ENCODE measurements at places on chromosomes 16 and 17.

- DNase-seq, result no peak
These were observed 143.8 kb downstream of the AXIN2 start for GRCh38 chr17:65417406-65418221.

DNA sequence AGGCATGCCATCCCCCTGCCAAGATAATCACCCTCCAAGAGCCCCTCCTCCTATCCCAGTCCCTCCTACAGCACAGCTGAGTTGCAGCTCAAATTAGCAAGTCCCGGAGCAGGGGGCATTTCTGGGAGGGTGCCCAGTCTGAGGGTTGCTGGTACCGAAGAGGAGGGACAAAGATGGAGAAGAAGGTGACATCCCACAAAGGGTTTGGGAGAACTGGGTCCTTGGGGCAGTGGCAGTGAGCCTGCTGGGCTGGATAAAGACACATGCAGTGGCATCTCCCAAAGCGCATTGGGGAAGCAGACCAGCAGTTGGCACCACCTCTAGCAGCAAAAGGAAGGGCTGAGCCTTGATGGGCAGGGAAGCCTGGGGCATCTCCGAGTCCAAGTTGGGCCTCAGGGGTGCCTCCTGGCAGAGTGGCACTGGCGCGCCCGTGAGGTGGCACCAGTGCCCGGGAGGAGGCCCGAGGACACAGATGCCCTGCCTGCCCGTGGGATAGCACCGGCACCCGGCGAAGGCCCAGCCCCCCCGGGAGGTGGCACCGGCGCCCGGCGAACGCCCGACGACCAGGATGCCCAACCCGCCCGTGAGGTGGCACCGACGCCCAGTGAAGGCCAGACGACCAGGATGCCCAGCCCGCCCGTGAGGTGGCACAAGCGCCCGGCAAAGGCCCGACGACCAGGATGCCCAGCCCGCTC is 622 bp downstream of the TOM1L2 start:
- DNase-seq, result peak; percentile 44

DNA sequence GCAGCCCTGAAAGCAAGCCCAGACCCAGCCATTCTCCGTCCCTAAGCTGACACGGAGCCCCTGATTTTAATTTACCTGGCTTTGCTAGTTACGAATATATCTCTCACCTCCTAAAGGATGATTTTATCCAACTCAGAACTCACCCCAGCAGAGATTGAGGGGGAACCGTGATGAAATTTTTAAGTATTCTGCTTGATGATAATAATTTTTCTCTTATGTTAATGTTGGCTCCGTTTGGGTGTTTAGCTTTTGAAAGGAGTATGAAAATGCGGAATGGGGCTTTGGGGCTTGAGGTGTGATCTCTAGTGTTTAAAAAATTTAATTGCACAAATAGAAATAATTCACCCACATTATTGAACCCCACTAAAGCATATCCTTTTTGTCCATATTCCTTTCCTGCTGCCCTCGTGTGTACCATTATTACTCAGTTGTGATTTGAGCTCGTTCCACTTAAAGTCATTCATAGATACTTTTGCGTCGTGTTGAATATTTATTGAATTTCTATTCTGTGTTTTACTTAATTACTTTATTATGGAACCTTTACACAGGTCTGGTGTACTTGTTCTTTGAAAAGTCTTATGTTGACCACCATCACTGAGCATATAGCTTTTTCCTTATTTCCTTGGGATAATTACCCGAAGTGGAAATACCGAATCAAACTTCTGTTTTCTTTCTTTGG is 775 bp downstream of the PRPSAP2 start:
- DNase-seq, result no peak

DNA sequence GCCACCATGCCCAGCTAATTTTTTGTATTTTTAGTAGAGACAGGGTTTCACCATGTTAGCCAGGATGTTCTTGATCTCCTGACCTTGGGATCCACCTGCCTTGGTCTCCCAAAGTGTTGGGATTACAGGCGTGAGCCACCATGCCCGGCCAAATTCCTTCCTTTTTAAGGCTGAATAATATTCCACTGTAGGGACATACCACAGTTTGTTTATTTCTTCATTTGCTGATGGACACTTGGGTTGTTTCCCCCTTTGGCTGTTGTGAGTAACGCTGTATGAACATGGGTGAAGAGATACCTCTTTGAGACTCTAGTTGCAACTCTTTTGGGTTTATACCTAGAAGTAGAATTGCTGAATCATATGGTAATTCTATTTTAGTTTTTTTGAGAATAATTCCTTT is 13.1 kb upstream of the MGAT5B start:
- no peak for DNase-seq

DNA sequence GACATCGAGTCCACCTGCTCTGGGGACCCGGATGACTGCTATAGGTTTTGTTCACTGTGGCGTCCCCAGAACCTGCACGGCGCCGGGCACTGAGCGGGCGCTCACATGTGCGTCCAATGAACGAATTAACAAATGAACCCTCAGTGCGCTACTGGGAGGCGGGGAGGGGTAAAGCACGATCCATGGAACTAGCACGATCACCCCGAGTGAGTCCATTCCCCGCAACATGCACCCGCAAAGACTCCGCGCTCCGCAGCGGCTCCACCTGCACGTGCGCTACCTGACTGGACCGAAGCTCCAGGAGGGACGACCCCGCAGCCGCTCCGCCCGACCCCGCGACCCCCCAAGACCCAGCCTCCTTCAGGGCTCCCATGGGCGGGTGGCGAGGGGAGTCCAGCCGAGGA is 491 bp downstream of the TRAP1 start:
- DNase-seq, result peak; percentile 29

DNA sequence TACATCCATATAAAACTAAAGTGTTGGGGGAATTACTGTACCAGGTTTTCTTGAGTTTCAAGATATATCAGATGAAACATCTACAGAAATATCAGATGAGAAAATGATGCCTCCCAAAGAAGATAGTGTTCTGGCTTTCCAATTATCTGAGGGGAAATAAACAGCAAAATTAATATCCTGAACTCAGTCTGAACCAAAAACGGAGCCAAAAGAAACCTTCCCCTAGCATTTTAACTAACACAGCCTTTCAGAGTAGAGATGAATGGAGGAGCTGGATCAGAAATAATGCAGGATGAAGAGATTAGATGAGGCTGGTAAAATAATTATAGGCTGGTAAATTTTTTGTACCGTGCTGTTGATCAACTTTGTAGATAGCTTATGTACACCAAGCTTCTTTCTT is 16.2 kb downstream of the ERCC4 start:
- DNase-seq, result no peak

GRCh38 chr16:86259499-86259898 is 250.8 kb upstream of the FOXF1 start:
- no peak for DNase-seq

DNA sequence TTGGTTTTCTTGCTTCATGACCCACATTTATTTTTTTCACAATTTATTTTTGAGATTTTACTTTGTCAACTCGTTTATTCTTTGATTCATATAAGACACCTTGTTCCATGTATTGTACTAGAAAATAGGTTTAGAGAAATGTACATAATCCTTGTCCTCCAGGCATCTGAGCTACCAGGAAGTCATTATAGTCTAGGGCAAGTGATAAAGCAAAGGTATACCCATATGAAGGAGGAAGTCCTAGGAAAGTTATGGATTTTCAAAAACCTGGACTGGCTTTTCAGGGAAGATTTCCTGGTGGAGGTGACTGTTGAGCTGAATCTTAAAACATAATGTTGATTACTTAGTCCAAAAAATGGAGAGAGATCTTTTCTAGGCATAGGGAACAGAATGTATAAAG is 98.8 kb upstream of the SHISA6 start:
- DNase-seq, result no peak

DNA sequence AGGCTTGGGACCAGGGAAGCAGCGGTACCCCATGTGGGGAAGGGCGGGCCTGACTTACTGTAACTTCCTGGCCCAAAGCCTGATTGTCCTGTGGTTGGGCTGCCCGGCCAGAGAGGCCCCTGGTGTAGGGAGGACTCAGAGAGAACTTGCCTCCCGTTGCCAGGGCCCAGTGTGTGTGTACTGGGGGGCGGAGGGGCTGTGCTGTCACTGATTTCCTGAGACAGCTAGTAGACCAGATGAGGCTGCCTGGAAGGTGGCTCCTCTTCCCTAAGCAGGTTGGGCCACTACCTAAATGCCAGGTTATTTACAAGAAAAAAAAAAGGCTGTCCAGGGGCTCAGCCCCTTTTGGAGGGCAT is 16.7 kb downstream of the SOCS3 start:
- peak; percentile 87 for DNase-seq

- peak; percentile 51 for DNase-seq
These were observed 96.8 kb upstream of the ELAC2 start for GRCh38 chr17:13114601-13115031.

- DNase-seq, result no peak
These were observed 7.1 kb upstream of the CYTH1 start for GRCh38 chr17:78789149-78789662.

- no peak for DNase-seq
These were observed 171.6 kb downstream of the CDH11 start for GRCh38 chr16:64950262-64950661.

- peak; percentile 45 for DNase-seq
These were observed 689.5 kb upstream of the RBFOX1 start for GRCh38 chr16:6643080-6643686.

GRCh38 chr16:67184995-67185650 is 1.4 kb upstream of the MATCAP1 start:
- DNase-seq, result peak; percentile 95

GRCh38 chr16:23877107-23878070 is 41.6 kb downstream of the PRKCB start:
- no peak for DNase-seq

DNA sequence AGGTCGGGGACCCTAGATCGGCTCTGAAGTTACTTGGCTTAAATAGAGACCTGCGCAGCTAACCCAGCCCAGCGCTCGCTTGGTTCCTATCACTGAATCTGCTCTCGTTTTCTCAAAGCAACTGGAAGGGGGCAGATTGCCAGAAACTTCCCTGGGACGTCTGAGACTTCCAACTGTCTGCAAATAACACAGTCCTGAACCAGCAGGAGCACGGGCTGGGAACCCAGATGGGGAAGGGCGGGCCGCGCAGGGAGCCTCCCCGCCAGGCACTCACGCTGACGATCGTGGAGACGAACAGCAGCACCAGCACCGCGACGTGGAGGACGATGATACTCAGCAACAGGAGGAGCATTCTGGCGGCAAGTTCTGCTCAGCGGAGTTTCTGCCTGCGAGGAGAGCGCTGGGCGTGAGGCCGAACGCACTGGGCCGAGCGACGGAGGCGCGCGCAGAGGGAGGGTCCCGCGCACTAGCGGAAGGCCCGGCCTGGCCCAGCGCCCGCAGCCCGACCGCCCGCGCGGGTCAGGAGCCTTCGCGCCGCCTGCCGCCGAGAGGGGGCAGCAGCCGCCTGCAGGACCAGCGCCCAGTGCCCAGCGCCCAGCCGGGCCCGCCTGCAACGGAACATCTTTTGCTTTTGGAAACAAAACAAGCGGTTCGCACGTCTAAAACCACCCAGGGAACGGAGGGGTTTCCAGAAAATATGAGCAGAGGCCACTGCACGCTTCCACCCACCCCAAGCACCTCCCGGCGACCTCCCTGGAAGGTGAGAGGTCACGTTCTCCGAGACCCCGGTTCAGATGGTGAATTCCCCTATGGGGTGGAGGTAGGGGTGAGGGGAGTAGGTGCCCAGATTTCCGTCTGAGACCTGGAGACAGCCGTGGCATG is 4.5 kb downstream of the PMP22 start:
- DNase-seq, result peak; percentile 95

DNA sequence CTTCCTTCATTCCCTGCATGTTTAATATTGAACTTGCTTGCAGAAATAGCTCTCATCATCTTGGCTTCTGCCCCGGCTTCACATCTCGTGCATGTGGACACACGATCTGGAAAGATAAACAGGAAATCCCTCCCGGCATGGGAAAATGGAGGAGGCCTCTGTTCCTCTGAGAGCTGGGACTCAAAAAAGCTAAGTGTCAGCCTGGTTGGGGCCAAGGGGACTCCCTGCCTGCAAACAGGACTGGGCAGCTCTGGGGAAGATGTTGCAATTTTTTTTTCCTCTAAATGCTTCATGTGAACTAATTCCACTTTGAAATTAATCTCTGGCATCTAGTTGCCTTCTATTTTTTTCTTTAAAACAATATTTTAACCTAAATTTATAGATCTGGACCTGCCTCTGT is 24.8 kb downstream of the ITPRIPL2 start:
- peak; percentile 67 for DNase-seq

- DNase-seq, result peak; percentile 82
These were observed 23.4 kb downstream of the WWOX start for GRCh38 chr16:78122774-78123315.

GRCh38 chr17:16989953-16990860 is 18.3 kb upstream of the TNFRSF13B start:
- no peak for DNase-seq

GRCh38 chr17:55152236-55152635 is 112.5 kb upstream of the HLF start:
- no peak for DNase-seq

- peak; percentile 89 for DNase-seq
These were observed 19.6 kb upstream of the PHF12 start for GRCh38 chr17:28970879-28971278.

DNA sequence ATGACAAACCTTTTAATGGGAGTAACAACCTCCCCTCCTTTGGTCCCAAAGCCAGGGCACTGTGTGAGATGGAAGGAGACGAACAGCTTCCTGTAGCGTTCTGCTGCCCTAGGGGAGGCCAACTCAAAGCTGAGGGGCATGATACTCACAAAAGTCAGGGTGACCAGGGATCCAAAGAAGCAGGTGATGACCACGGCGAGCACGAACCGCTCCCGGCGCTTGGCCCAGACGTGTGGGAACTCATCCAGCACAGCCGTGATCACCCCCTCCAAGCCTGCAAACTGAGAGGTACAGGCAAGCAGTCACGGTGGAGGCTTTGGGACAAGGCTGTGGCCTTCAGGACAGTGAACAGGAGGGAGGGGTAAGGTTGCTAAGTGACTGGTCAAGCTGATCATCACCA is 25.1 kb downstream of the SLC6A4 start:
- DNase-seq, result no peak

DNA sequence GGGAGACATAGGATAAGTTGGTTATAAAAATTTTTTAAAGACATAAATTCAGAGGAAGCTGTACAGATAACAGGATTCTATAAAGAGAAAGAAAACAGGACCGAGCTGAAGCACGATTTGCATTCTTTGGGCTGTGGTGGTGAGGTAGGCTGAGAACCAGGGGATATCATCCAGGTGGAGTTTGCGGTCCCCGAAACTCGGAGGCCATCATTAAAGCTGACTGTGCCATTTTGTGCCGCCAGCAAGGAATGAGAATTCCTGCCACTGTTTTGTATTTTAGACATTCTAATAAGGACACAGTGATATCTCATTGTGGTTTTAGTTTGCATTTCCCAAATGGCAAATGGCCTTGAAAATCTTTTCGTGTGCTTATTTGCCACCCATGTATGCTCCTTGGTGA is 197.9 kb downstream of the IRF8 start:
- no peak for DNase-seq

DNA sequence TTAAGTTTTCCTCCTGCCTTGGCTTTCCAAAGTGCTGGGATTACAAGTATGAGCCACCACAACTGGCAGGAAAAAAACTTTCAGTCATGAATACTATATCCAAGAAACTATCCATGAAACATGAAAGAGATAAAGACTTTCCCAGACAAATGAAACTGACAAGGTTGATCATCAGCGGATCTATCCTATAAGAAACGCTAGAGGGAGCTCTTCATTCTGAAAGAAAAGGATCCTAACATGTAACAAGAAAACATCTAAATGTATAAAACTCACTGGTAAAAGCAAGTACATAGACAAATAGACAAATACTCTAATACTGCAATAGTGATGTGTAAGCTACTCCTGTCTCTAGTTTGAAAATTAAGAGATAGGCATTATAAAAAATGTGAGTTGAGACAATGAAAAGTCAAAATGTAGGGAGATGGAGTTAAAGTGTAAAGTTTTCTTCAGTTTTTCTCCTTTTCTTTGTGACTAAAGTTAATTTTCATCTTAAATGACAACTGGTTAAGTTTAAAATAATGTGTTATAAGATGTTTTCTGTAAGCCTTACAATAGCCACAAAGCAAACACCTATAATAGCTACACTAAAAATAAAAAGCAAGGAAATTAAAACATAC is 79.6 kb upstream of the TEKT1 start:
- peak; percentile 13 for DNase-seq

Measured in muscle of back (tissue), 13 donors.